ENCODE measurements at places on chromosomes 12 and 14.

- DNase-seq = no peak
These were observed 44.0 kb downstream of the TRAFD1 start for GRCh38 chr12:112169161-112169872.

- no peak for DNase-seq
These were observed 19.9 kb downstream of the TMEM233 start for GRCh38 chr12:119613319-119613936.

GRCh38 chr12:86669010-86669409 lies 412.8 kb upstream of the MGAT4C start:
- no peak for DNase-seq

GRCh38 chr14:105387530-105387922 lies 10.8 kb upstream of the TEX22 start:
- DNase-seq = no peak

- no peak for DNase-seq
These were observed 3.7 kb upstream of the CLBA1 start for GRCh38 chr14:104981699-104982541.

DNA sequence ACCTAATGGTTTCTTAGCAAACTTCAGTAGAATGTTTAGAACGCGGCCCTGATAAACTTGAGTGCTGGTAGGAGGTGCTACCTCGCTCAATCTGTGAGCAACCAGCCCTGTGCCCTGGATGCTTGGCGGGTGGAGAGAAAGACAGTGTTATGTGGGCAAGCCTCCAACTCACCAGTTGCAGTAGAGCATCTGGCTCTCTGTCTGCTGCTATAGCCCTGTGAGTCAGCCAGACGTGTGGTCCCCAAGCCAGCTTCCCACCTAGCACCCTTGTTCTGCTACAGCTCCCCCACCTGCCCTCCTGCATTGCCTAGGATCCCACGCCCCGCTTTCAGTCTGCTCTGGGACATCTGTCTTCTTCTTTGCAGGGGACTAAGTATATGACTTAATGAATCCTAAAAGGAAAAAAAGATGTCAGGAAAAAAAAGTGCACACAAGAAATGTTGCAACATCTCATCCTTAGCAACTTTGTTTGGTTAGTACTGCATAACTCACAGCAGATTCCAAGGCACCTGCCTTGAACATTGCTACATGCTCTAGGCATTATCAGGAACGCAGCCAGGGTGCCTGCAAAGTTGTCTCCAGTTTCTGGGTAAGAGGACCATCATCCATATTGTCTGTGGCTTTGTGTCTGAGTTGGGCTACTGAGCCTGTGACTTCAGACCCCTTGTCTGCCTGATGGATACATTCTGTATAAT lies 13.6 kb downstream of the SNRNP35 start:
- peak; percentile 51 for DNase-seq

GRCh38 chr12:59149995-59150642 lies 229.8 kb upstream of the LRIG3 start:
- DNase-seq = peak; percentile 38

- no peak for DNase-seq
These were observed 173.3 kb downstream of the CCDC59 start for GRCh38 chr12:82184844-82185243.

DNA sequence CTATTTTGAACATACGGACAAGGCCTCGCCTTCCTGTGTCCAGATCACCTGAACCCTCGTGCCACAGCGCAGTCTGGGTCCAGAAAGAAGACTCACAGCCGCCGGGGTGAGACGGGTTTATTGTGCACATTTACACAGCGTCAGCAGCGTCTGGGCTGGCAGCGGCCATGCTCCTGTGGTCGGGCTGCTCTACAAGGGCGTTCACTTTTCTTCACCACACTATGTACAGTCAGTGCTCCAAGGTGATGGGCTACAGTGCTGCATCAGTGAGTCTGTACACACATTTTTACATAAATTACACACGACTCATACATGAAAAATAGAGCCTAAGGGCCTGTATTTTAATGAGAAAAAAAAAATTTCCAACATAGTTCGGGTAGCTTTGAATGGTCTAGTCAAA lies 18.0 kb downstream of the ZFYVE21 start:
- no peak for DNase-seq

- no peak for DNase-seq
These were observed 823.7 kb downstream of the AACS start for GRCh38 chr12:125888921-125889320.

GRCh38 chr12:15592934-15593333 lies 196.3 kb downstream of the EPS8 start:
- no peak for DNase-seq

GRCh38 chr14:93736378-93737014 lies 51.8 kb downstream of the PRIMA1 start:
- no peak for DNase-seq

- DNase-seq = no peak
These were observed 125.5 kb upstream of the FAR2 start for GRCh38 chr12:29023436-29024076.

GRCh38 chr12:52581481-52581880 lies 7.8 kb upstream of the KRT74 start:
- peak; percentile 7 for DNase-seq

DNA sequence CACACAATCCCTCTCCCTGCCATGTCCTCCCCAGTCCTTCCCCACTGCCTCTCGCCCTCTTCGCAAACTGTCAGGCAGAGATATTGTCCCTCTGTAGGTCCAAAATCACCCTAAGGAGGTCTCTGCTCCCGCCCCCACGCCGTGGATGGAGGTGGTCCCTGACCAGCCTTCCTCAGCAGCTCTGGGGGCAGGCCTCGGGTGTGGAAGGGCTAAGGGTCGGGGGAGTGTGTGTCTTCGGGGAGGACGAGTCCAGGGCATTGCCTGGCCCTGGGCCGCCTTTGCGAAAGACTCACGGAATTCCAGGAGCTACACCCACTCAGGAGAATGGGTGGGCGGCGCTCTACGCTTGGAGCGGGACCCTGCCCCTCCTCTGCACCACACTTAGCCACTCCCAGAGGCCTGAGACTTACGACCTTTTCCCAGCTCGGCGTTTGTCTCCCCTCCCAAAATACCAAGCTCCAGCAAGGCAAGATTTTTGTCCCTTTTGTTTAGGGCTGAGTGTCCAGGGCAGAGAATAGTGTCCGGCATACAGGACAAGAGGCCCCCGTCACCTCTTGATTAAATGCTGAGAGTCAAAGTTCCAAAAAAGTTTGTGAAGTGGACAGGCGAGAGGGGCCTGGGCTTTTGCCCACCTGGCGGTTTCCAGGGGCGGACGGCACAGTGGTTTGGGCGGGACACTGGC lies 881 bp downstream of the PYGL start:
- no peak for DNase-seq

DNA sequence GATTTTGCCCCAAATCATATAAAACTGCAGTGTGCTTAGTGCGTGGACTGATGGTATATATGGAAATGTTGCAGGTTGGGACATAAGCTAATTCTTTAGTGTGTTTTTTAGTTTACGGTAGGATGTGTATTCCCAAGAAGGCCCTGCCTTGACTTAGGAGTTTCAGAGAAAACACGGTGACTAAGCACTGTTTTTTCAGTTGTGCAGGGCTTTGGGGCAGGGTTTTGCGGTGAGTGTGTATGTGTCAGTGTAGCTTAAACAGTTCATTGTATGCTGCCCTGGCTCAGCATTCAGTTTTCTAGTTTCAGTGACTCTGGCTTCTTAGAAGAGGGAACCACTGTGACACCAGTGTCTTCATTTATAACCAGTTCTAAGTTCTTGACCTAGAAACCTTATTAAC lies 101.2 kb downstream of the AKAP6 start:
- no peak for DNase-seq

DNA sequence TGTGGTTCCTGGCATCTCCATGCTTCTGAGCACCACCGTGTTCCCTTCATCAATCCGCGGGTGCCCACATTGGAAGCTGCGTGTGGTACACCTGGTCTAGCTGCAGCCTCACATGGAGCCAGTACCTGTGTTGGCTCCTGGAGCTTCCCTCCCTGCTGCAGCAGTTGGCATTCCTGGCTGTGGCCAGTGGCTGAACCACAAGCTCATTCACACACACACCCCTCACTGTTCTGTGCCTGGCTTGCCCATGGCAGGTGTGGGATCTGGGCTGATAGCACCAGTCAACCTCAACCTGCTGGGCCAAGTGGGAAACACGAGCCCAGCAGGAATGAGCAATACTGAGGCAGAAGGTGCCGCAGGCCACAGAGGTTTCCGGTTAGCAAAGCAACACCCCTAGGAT lies 256.2 kb upstream of the LRFN5 start:
- no peak for DNase-seq

GRCh38 chr12:67633708-67634107 lies 14.8 kb upstream of the DYRK2 start:
- no peak for DNase-seq

DNA sequence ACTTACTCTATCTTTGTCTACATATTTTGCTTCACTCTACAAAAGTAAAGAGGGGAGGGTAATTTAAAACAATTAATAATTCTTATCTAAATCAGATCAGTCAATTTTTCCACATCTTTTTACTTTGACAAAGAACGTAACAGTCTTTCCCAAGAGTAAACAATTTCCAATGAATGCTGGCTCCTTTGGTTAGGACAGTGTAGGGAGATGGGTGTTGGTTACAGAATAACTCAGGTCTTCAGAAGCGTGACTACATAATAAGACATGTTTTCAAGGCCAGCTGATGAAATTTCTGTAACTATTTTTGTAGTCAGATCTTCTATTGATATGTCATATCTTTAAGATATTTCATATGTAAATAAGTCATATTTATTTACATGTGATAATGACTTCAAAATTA lies 183.0 kb upstream of the CAND1 start:
- no peak for DNase-seq

DNA sequence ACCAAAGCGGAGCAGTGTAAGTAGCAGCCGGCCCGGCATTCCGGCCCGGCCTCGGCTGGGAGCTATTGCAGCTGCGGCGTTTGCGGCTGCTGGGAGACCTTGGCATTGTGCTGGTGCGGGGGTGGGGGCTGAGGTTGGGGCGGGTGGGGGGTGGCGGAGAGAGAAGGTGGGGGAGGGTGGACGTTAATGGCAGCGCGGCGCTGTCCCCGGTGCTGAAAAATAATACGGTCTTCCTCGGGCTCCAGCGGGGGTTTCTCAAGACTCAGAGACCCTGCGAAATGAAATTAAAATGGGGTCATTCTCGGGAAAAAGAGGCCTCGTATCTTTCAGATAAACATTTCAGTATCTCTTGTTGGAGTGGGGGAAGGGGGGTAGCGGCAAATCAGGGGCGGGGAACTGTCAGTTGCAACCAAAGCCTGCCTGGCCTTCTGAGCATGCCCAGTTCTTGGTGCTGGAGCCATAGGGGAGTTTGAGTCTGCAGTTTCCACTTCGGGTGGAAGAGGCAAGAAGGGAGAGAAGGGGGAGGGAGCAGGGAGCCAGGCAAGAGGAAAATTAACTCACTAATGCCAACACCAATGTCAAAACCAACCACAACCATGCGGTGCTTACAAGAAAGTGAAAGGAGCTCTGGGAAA lies 414 bp downstream of the UNC79 start:
- DNase-seq = no peak

DNA sequence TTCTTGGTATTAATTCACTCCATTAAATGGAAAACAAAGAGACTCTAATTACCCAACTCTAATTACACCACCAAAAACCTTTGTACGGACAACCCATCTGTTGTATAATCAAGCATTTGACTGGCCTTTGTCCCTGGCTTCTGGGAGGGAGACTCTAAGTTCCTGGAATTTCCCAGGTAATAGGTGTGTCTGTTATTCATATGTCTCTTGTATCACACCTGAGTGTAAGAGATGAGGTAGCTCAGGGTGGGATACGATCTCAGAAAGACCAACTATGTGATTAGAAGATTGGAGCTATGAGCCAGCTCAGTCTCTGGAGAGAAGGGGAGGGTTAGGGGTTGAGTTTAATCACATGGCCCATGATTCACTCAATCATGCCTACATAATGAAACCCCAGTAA lies 94.7 kb upstream of the PLXNC1 start:
- DNase-seq = no peak

GRCh38 chr12:88518863-88519403 lies 61.3 kb downstream of the KITLG start:
- DNase-seq = no peak

DNA sequence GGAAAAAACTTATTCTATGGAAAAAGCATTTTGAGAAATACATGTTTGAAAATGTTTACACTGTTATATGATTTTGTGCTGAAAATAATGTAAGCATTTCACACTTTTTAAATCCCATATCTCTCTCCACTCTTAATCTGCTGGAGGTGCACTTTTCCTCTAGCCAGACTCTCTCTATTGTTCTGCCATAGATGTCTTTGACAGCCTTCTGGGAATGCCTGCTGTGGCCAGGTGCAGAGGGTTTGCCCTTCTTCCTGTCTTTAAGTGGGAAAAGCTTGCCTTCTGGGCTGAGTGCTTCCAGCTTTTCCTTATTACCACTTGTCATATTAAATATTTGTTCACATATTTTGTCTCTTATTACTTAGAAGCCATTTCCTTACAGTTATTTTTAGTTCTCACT lies 60.1 kb upstream of the PPM1H start:
- DNase-seq = no peak

DNA sequence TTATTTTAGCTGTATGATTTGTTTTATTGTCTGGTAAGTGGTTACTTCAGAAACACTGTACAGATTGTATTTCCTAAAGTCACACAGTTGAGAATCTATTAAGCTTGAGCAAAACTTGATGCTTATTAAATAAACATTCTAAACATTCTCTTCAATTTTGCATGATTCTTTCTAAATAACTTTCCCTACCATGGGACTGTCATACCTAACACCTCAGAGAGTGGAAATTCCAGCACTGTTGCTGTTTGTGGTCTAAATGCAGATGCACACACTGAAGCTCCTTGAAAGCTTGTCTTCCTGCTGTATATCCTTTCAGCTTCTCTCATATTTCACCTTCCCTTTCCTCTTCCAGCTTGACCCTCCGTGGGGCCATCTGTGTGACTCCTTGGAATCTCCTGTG lies 392.0 kb downstream of the LRIG3 start:
- DNase-seq = no peak

- DNase-seq = no peak
These were observed 279.3 kb downstream of the RAD51B start for GRCh38 chr14:68098834-68099233.

DNA sequence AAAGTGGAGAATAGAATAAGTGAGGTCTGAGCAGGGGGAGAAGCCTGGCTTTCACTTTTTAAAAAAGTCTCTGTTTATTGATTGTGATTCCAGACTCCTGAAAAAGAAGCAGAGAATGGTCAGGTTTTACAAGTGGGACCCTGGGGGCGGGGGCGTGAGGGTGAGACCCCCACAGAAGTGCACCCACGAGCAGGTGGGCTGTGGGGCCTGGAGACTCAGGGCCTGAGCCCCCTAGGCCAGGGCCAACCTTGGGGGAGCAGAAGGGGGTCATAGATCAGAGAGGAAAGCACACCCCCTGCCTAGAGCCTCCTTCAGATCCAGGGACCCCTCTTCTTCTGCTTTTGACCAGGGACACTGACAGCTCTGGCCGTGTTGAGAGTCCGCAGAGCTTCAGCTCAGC lies 180.3 kb downstream of the ADGRD1 start:
- DNase-seq = no peak

GRCh38 chr12:94545935-94546771 lies 86.5 kb upstream of the CEP83 start:
- DNase-seq = no peak

- no peak for DNase-seq
These were observed 38.3 kb downstream of the RPS6KA5 start for GRCh38 chr14:91021991-91022621.

All from AG04449 (cell line).